ENCODE measurements at places on chromosomes 5 and 9.

DNA sequence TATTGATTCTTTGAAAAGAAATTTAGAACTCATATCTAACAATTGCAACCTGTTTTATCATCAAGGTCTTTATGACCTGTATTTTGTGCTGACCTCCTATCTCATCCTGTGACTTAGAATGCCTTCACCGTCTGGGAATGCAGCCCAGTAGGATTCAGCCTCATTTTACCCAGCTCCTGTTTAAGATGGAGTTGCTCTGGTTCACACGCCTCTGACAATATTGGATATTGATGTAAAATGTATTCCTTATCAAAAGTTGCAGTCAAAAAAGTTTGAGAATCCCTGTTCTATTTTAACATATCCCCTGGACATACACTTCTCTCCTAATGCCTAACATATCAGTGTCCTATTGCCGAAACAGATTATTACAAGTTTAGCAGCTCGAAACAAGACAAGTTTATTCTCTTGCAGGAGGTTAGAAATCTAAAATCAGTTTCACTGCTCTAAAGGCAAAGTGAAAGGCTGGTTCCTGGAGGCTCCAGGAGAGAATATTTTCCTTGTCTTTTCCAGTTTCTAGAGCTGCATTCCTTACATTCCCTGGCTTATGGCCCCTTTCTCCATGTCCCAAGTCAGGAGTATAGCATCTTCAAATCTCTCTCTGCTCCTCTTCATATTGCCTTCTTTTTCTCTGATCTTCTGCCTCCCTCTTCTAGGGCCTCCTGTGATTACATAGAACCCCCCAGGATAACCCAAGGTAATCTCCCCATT is 31.5 kb upstream of the LVRN start:
- no peak for DNase-seq

- no peak for DNase-seq
Measured at GRCh38 chr9:27151693-27152404, 42.8 kb downstream of the TEK start.

DNA sequence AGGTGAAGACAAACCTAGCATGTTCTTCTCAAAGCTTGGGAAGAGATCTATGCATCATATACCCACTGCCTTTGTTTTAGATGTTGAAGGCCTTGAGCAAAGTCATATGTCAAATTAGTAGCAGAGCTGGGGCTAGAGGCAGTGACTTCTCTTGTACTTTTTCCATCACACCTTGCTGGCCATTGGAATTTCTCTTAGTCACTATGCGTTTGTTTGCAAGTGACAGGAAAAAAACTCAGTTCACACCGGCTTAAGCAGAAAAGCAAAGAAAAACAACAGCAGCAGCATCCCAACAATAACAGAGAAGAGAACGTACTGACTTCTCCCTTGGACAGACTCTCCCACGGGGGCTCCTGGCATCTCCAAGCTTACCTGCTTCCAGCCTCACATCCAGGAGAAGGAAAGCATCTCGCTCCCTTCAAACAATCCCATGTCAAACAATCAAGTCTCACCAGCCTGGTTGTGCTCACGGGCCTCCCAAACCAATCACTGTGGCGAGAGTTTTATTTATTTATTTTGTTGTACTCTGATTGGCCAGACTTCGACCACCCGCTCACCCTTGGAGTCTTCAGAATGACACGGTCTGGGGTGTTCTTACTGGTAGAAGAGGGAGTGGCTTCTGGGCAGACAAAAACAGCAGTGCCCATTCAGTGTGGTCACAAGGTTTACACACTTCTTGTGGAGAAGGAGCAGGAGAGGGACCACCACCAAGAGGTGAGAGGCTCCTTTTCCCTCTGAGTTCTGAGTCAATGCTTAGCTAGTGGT is 83.8 kb upstream of the STC2 start:
- DNase-seq: no peak

- no peak for DNase-seq
Measured at GRCh38 chr5:75461679-75462078, 49.8 kb downstream of the CERT1 start.

GRCh38 chr5:12193536-12193935 is 289.3 kb upstream of the CTNND2 start:
- DNase-seq: no peak

- no peak for DNase-seq
Measured at GRCh38 chr5:174725991-174726601, 1.7 kb downstream of the MSX2 start.

All from left hindlimb (tissue), 1 donor.